ENCODE measurements at places on chromosomes 11 and 22. TPM values are rescaled to one million over a fixed set of nuclear protein-coding genes. Genes with fewer than 3 reads are reported as not detected.
A peak's percentile ranks its signal among the peaks of the same experiment; 100 is the strongest.

The MCHR1 gene
- 0.91 TPM for total RNA-seq

DNA sequence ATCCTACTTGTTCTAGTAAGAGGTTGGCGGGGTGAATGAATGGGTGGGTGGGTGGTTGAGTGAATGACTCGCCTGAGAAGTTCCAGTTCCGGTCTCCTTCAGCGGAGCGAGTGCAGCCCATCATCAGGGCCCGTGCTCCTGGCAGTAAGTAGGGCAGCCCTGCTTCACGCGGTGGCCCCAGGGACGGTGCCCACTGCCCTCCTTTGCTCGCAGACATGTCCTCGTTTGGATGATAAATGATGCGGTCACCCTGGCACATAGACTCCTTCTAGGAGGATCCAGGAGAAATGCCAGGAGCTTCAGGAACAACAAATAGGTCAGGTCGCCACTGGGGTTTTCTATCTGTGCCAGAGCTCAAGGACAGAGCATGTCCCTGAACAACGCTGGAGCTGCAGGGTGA lies 370.8 kb downstream of the CTTN start:
- H3K27ac ChIP-seq = no peak overlapping the region
- H3K36me3 ChIP-seq = no peaks in the 10 kb centered on the region
- H3K27me3 ChIP-seq = no peaks in the 10 kb centered on the region
- DNase-seq = no peak
- H3K4me3 ChIP-seq = no peak overlapping the region
- 0 out of 2 replicates have a peak, but pooled peaks cover 2% of the 10 kb centered on the region for H3K4me1 ChIP-seq

GRCh38 chr22:37632174-37633088 lies 7.0 kb upstream of the SH3BP1 start:
- no peak for DNase-seq
- H3K4me3 ChIP-seq = no peak overlapping the region
- H3K36me3 ChIP-seq = no peaks in the 10 kb centered on the region
- H3K27ac ChIP-seq = no peak overlapping the region
- H3K4me1 ChIP-seq = peaks cover 13% of the 10 kb centered on the region

The RFPL3 gene
- total RNA-seq = not detected

The SDHAF2 gene
- 44.8 TPM for total RNA-seq

GRCh38 chr11:27696115-27696514 lies 4.1 kb downstream of the BDNF start:
- peak overlapping the region; percentile 23 for H3K4me3 ChIP-seq
- peaks cover 15% of the 10 kb centered on the region for H3K4me1 ChIP-seq
- no peaks in the 10 kb centered on the region for H3K36me3 ChIP-seq
- no peak overlapping the region for H3K27ac ChIP-seq

GRCh38 chr22:37187552-37187890 lies 526 bp downstream of the C1QTNF6 start:
- H3K27ac ChIP-seq = no peak overlapping the region
- peaks cover 9% of the 10 kb centered on the region for H3K4me1 ChIP-seq
- H3K27me3 ChIP-seq = no peaks in the 10 kb centered on the region
- DNase-seq = no peak
- peak overlapping the region; percentile 40 for H3K4me3 ChIP-seq
- H3K36me3 ChIP-seq = no peaks in the 10 kb centered on the region

The ANKK1 gene
- not detected for total RNA-seq

The GVQW3 gene
- 8.1 TPM for total RNA-seq

DNA sequence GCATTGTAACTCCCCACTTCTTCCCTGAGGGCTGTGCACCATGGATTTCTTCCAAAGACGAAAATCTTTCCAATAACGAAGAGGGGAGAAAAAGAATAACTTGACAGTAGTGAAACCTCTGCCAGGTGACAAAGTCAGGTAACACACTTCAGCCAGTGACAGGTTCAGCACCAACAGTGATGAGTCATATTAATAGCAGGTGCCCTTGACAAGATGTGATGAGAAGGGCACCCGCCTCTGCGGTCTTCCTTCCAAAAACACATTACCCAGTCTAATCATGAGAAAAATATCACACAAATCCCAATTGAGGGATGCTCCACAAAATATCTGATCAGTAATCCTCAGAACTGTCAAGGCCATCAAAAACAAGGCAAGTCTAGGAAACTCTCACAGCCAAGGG lies 157.8 kb downstream of the EFCAB6 start:
- no peak overlapping the region for H3K4me3 ChIP-seq
- no peak overlapping the region for H3K27ac ChIP-seq
- H3K4me1 ChIP-seq = peaks cover 7% of the 10 kb centered on the region
- H3K27me3 ChIP-seq = no peaks in the 10 kb centered on the region

The MS4A7 gene
- total RNA-seq = not detected

DNA sequence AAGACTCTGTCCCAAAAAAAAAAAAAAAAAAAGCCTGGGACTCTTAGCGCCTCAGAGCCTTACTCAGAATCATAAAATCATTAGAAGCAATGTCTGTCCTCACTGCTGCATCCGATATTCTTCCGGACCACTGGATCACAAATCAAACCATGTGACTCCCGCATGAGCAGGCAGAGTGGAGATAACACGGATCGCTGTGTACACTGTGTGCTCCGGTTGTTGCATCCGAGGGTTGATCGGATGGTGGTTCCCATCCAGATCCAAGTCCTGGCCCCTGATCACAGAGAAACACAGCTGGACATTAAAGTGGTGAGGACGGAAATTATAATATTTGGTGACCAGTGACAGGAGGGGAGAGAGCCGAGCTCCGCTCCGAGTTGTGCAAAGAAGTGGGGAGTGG lies 9.7 kb upstream of the TXNRD2 start:
- H3K36me3 ChIP-seq = no peaks in the 10 kb centered on the region
- H3K27ac ChIP-seq = no peak overlapping the region
- no peak overlapping the region for H3K4me3 ChIP-seq
- DNase-seq = no peak
- no peaks in the 10 kb centered on the region for H3K27me3 ChIP-seq

The DERL3 gene
- 8.7 TPM for total RNA-seq

The GSTT2 gene
- 1.1 TPM for total RNA-seq

GRCh38 chr11:132802947-132803346 lies 729.4 kb downstream of the OPCML start:
- H3K4me3 ChIP-seq = no peak overlapping the region
- no peaks in the 10 kb centered on the region for H3K27me3 ChIP-seq
- no peaks in the 10 kb centered on the region for H3K36me3 ChIP-seq
- no peak for DNase-seq

The DRD4 gene
- 3.4 TPM for total RNA-seq

GRCh38 chr11:74992852-74993251 lies 4.1 kb downstream of the NEU3 start:
- H3K27me3 ChIP-seq = no peaks in the 10 kb centered on the region
- no peak for DNase-seq
- 0 out of 2 replicates have a peak, but pooled peaks cover 2% of the 10 kb centered on the region for H3K36me3 ChIP-seq
- H3K4me3 ChIP-seq = no peak overlapping the region

- DNase-seq = no peak
- no peak overlapping the region for H3K27ac ChIP-seq
- no peaks in the 10 kb centered on the region for H3K36me3 ChIP-seq
- H3K4me3 ChIP-seq = no peak overlapping the region
- peaks cover 45% of the 10 kb centered on the region for H3K27me3 ChIP-seq
- H3K4me1 ChIP-seq = peaks cover 13% of the 10 kb centered on the region
Observed at GRCh38 chr11:16923987-16924386, 90.2 kb downstream of the PLEKHA7 start.

The TBX10 gene
- total RNA-seq = not detected

The C22orf42 gene
- not detected for total RNA-seq

The RAB3IL1 gene
- 6.8 TPM for total RNA-seq

- 0 out of 2 replicates have a peak, but pooled peaks cover 3% of the 10 kb centered on the region for H3K4me1 ChIP-seq
- DNase-seq = no peak
Observed at GRCh38 chr11:7019500-7020182, 505 bp downstream of the ZNF214 start.

DNA sequence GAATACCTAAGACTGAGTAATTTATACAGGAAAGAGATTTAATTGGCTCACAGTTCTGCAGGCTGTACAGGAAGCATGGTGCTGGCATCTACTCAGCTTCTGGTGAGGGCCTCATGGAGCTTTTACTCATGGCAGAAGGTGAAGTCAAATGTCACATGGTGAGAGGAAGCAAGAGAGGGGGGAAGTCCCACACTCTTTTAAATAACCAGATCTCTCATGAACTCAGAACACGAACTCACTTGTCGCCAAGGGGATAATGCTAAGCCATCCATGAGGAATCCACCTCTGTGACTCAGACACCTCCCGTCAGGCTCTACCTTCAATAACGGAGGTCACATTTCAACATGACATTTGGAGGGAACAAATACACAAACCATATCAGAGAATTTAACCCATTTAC lies 42.2 kb downstream of the BIRC2 start:
- DNase-seq = no peak
- H3K36me3 ChIP-seq = no peaks in the 10 kb centered on the region
- no peaks in the 10 kb centered on the region for H3K4me1 ChIP-seq
- no peak overlapping the region for H3K27ac ChIP-seq
- no peaks in the 10 kb centered on the region for H3K27me3 ChIP-seq

DNA sequence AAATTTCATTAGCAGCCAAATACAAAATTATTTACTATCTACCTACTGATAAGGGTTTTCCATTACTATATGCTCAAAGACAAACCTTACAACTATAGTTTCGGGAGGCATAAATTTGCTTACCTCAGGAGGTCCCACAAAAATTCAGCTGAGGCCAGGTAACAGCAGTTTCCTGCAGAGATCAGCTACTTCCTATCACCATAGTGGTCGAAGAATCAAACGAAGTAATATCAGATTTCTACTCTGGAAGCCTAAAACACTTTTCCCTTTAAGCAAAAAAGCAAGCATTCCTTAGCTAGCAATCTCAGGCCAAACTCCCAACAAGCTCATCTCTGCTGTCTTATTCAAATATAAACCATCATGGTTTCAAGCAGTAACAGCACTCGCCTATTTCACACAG lies 3.1 kb downstream of the NAP1L4 start:
- H3K36me3 ChIP-seq = peaks cover 7% of the 10 kb centered on the region
- H3K27ac ChIP-seq = no peak overlapping the region
- H3K27me3 ChIP-seq = no peaks in the 10 kb centered on the region
- no peak for DNase-seq

The APOA4 gene
- total RNA-seq = not detected

DNA sequence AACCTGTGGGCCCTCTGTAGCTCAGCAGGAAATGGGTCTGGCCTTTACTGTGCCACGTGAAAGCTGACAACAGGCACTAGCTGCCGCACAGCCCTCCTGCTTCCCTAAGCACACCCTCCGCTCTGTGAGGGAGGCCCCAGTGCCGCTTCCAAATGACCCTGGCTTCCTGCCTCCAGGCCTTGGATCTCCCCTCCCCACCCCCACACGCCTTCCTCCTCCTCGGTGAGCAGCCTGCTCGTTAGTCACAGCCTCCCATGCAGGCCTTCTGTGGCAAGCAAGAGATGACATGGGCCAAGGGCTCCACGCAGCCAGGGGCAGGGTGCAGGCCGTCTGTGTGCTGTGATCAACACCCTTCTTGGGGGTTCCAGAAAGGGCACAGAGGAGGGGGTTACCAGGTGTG lies 15.3 kb upstream of the RASL10A start:
- no peak overlapping the region for H3K4me3 ChIP-seq
- peaks cover 13% of the 10 kb centered on the region for H3K36me3 ChIP-seq
- H3K4me1 ChIP-seq = no peaks in the 10 kb centered on the region
- no peak overlapping the region for H3K27ac ChIP-seq
- no peaks in the 10 kb centered on the region for H3K27me3 ChIP-seq

DNA sequence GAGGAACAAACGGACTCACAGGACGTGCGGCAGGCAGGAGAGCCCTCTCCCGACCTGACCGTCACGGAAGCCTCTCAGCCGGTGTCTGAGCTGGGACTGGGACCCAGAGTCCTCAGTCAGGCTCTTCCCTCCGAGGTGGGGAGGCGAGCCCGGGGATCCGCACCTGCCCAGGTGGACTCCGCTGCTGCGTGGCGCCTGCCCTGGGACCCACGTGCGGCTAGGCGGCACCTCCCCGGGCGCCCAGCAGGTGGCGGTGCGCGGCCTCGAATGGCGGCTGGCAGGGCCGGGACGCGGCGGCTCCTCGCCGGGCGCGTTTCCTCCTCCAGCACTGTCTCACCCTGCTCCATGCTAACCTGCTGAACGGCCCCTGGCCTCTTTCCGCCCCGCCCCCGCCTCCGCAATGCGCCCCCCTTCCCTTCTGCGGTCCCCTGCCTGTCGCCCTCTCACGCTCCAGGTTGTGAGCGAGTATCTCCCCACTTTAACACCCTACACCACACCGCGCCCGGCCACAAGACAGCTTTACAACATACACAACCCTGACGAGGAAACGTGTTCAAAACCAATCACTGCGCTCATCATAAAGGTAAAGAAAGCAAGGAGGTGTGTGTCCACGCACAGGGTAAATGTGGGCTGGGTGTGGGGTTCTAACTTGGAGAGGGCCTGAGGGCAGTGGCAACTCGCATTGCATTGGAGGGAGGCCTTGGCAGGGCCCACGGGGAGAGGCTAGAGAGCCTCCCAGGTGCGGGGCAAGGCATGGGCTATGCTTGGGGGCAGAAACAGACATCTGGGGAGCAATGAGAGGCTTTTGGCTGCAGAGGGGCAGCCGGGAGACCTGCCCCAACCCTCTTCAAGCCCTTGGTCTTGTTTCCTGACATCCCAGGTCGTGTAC lies 25.9 kb upstream of the ATXN10 start:
- peak; percentile 97 for DNase-seq
- no peak overlapping the region for H3K27ac ChIP-seq
- peaks cover 22% of the 10 kb centered on the region for H3K27me3 ChIP-seq
- no peaks in the 10 kb centered on the region for H3K36me3 ChIP-seq

- no peaks in the 10 kb centered on the region for H3K4me1 ChIP-seq
- H3K27ac ChIP-seq = no peak overlapping the region
- no peaks in the 10 kb centered on the region for H3K36me3 ChIP-seq
- no peaks in the 10 kb centered on the region for H3K27me3 ChIP-seq
- H3K4me3 ChIP-seq = no peak overlapping the region
Observed at GRCh38 chr11:104546501-104546900, 351.8 kb downstream of the CASP12 start.
